ENCODE measurements at places on chromosomes 3 and 15.
A peak's percentile ranks its signal among the peaks of the same experiment; 100 is the strongest.

- DNase-seq = no peak
Observed at GRCh38 chr3:22704571-22705354, 498.4 kb upstream of the UBE2E2 start.

DNA sequence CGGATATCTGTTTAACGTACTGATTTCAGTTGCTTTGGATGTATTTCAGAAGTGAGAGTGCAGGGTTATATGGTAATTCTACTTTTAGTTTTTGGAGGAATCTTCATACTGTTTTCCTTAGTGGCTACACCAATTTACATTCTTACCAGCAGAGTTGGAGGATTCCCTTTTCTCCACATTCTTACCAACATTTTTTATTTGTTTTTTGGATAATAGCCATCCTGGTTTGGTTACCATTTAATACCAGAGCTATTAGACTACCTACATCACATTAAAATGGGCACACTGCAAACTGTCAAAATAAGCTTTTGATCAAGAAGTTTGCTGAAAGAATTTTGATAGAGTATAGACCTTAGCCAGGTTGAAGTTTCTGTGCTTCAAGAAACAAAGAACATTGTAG, 217.2 kb upstream of the CFAP20DC start:
- no peak for DNase-seq

GRCh38 chr3:32334675-32335074, 57.0 kb upstream of the CMTM7 start:
- peak; percentile 38 for DNase-seq

DNA sequence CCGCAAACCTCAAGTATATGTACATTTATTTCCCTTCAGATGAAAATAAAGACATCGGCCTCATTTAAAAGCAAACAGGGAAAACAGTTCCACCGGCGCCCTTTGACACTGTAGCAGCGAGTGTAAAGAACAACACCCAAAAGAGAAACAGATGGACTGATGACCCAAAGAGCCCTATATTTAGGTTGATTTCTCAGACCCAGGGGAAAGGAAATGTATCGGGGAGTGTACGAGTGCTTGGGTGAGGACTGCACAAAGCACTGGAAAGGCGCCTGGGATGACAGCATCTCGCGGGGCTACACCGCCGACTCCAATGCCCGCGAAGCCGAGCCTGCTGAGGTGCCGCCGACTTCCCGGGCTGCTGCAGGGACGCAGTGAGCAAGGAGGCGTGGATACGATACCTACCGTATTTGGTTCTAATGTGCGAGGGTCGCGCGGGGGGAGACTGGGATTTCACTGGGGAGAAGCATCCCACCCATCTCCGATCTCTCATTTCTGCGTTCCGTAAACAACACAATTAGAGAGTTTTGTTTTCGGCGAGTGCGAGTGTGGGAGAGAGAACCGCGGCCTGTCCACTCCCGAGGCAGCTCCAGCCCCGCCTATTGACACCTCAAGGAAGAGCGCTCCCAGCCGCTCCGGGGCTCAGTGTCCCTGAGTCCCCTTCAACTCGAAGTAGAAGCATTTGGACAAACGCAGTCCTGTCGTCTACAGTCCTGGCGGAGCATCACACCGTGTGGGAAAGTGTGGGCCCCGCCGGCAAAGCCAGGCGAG, 2.0 kb downstream of the MECOM start:
- DNase-seq = no peak

GRCh38 chr3:54511766-54512365, 389.5 kb downstream of the CACNA2D3 start:
- DNase-seq = no peak

GRCh38 chr15:96320107-96320506, 10.4 kb upstream of the NR2F2 start:
- DNase-seq = no peak

DNA sequence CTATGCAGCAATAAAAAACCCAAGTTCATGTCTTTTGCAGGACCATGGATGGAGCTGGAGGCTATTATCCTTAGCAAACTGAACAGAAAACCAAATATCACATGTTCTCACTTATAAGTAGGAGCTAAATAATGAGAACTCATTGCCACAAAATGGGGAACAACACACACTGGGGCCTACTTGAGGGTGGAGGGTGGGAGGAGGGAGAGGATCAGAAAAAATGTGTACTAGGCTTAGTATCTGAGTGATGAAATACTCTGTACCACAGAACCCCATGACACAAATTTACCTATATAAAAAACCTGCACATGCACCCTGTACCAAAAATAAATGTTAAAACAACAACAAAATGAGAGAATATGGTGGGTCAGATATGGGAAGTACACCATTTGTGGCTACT, 49.6 kb upstream of the AADACL2 start:
- no peak for DNase-seq

DNA sequence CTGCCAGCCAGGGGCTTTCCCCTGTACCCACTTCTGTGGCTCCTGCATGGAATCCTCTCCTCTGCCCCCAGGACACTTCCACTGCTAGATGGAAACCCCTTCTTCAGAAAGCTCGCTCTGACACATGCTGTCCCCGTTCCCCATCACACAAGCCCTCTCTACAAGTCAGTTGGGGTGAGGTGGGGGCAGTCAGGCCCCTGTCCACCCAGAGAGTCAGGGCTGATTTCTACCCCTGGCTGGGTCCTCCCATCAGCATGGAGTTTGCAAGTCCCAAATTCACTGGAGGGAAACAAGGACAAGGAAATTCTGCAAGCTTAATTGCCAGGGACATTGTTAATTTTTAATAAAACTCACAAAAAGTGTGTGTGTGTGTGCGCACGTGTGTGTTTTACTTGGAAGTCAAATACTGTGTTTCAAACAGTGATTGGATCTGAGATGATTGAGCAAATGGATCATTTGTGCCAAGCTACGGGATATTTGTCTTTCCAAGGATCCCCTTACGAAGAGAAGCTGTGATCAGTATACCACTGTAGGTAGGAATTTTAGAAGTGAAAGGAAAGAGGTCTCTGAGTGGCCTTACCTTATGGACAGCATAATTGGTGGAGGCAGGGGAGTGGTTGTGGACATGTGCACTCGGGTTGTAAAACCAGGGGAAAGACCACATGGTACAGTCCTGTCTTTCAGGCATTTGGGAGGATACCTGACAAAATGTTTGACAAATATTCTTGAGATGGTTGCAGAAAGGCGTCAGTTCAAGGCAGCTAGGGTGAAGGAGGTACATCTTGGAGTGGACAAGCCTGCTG, 1.5 kb upstream of the AMOTL2 start:
- no peak for DNase-seq

DNA sequence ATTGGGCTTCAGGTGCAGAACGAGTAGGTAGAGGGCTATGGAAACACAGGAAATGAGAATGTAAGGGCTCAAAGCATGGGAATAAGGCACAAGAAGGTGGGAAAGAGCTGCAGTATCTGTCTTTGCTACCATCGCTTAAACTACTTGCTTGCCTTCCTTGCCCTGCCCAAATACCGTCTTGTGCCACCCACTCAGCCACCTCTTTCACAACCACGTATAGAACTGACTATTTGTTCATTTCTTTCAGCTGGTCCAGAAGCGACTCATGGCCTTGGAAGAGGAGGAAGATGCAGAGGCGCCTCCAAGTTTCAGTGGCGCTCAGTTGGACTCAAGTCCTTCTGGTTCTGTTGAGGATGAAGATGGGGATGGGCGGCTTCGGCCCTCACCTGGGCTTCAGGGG, 11.8 kb downstream of the LPCAT4 start:
- no peak for DNase-seq

- DNase-seq = no peak
Observed at GRCh38 chr15:57334257-57334656, 42.0 kb upstream of the CGNL1 start.

GRCh38 chr3:123225016-123225415, 23.3 kb downstream of the SEC22A start:
- DNase-seq = no peak

- no peak for DNase-seq
Observed at GRCh38 chr15:85795337-85796305, 896 bp upstream of the KLHL25 start.

DNA sequence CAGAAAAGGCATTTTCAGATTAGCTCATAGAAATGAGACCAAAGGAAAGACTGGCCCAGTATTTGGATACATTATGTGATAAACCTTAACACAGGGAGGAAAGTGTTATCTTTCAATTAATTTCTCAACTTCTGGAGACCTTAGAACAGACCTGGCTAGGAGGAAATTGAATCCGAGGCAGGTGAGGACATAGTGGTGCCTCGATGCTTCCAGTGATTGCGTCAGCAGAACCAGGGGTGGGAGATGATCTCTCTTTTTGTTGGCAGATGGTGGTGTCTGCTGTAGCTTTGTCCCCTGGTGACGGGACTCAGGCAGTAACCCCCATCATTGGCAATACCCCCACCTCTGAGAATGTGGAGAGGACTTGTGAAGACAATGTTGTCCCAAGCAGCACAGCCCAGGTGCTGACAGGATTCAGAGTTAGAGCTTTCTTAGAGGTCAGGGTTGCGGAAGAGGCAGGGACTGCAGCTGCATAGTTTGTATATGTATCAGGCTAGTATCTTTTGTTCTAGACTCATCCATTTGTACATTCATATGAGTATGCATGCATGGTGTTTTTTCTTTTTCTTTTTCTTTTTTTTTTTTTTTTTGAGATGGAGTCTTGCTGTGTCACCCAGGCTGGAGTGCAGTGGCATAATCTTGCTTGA, 27.9 kb upstream of the MUC20 start:
- DNase-seq = no peak

- DNase-seq = no peak
Observed at GRCh38 chr15:38103564-38103963, 149.1 kb upstream of the SPRED1 start.

DNA sequence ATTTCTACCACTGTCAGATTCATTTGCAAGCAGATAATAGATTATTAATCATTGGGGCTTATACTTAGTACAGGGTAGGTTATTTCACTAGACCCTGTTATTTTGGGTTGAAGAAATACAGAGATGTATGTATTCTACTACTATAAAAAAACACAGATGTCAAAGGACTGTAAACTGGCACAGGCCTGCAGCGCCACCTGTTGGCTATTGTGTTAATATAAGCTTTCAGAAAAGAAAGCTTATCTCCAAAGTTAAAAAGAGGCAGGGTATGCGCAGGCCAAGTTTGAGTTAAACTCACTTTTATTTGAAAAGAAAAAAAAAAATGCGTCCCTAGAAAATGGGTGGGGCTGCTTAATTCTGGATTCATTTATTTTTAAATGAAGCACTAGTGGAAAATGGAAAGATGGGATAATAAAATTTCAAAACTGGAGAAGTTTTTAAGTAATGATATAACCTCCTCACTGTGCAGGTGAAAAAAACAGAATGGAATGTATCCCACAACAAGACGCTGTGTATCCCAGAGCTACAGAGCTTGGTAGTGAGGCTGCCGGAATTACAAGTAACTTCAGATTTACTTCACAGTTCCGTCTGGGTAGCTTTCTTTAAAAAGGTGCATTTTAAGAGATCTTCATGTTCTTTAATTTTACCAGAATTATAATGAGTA, 407.2 kb upstream of the TGFBR2 start:
- peak; percentile 45 for DNase-seq

DNA sequence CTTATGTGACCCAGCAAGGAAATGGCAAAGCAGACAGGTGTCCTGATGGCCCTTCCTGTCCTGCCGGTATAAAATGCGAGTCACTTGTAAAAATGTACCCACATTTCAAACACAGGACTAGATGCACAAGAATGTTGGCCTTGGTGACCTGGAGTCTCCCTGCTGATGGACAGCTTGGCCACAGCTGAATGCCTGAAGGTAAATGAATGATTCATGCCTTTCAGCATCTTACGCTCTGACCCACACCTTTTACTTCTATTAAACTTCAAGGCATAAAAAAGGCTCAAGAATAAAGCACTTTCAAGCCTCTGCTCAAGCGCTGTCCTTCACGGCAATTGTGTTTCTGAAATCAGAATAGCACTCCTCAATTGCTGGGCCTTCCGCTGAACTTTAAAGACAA, 228.0 kb upstream of the SLCO3A1 start:
- no peak for DNase-seq

GRCh38 chr3:61454006-61454585, 107.3 kb upstream of the PTPRG start:
- DNase-seq = no peak

DNA sequence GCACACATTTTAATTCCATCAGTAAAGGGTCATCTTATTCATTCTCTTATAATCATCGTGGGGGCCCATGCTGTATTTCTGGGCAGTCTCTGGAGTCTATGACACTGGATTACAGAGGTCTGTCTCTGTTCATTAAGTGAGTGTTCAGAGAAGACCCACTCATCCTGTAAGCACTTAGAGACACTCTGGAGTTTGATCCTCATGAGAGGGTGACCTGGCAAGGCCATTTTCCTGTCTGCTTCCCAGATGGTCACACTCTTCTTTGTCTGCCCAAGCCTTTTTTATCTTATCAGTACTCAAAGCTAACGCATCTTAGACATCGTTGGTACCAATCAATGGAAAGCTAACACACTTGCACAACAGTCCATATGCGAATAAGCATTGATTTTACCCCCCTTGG, 333.1 kb downstream of the RORA start:
- DNase-seq = no peak

DNA sequence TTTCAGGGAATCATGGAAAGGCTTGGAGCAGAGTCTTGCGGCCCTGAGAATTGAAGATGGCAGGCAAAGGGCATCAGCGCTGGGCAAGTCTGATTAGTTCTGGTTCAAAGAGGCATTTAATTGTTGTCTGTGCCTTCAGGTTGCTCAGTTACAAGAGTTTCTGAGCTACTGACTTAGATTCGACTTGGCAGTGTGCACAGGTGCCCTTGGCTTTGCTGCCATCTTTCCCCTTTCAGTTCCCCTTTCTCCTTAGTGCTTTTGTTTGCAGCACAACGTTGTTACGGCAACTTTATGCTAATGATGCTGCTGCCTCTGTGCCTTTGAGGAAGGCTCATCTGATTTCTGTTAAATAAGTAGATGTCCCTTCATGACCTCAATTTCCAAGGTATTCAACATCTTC, 12.5 kb downstream of the P2RY14 start:
- no peak for DNase-seq

DNA sequence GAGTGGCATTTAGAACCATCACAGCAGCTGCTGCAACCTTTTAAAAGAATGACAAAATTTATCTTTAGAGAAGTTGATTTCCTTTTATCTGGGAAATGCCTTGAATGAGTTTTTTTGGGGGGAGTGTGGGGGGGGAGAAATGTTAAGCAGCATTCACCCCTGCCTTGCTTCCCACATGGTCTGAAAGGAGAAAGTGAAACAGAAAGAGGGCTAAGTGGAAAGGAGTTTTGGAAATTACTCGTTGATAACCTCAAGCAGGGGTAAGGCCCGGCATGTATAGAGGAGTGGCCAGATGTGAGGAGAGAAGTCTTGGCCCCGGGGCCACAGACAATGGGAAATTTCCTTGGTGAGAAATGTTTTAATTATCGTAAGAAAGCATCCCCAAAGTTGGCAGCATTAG, 23.5 kb downstream of the B3GALNT1 start:
- DNase-seq = no peak

GRCh38 chr15:66285533-66286280, 7.7 kb upstream of the DIS3L start:
- DNase-seq = no peak

DNA sequence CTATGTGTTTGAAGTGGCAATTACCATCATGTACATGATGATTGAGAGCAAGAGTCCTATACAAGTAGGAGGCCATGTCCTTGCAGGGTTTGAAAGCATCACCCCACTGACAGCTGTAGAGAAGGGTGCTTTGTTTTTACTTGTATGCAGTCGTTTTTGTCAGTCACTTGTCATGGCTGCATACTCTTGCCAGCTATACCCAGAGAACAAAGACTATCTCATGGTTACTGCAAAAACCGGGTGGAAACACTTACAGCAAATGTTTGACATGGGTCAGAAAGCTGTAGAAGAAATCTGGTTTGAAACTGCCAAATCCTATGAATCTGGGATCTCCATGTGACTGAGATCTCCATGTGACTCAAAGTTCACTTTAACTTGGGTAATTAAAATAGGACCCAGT, 6.9 kb upstream of the PSMA4 start:
- no peak for DNase-seq

- DNase-seq = no peak
Observed at GRCh38 chr3:83934192-83935021, 1024.4 kb upstream of the CADM2 start.
